ENCODE measurements at places on chromosomes 6 and 20.

DNA sequence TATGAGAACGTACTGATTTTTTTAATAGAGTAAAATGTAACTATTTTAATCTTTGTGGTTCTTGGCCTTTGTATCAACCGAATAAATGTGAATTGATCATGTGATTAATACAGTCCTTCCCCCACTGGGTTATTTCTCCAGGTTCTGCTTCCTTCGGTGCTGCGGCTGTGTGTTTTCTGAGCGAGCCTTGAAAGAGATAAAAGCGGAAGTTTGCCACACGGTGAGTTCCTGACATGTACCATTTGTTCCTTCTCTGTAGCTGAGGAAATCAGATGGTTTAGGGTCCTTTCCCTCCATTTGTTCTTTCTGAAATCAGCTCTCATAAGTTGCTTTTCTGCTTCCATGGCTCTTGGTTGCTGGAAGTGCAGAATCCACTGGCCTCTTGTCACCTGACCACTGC, 15.5 kb downstream of the RTF2 start:
- no peak for DNase-seq

DNA sequence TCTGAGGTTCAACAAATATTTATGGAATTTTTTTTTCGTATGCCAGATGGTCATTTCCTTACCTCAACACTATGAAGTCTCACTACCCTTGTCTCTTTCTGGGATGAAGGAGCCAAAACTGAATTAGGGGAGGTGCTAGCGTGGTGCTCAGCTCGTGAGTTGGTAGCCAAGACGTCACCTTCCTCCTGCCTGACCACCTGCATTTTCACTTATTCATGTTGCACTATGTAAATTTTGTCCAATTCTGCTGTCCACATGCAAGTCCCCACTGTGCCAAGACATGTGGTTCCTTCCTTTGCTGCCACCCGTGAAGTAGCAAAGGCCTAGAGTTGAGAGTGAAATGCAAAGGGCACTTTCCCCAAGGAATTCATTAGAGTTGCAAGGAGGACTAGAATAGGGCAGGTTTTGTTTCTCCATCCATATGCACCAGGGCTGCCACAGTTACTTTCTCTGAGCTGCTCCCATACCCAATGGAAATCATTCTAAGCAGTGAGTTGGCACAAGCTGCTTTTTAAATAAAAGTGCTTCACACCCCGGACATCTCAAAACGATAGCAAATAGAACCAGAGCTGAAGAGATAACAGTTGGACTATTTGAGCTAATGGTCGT, 591.3 kb upstream of the NOX3 start:
- no peak for DNase-seq

DNA sequence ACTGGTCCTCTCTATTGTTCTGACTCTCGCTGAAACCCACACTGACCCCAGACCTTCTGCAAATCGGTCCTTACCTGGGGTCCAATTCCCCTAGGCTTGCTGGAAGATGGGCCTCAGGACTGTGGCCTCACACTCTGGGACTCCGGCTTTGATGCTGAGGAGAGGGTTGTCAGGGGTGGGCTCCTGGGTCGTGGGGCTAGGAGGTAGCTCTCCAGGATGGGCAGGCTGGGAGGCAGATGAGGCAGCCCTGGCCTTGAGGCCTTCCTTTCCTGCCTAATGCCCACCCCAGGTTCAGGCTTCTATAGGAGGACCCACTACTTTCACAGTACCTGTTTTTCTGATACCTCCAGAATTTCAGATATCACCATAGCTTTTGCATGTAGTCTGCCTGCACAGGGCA, 21.4 kb downstream of the HLA-F start:
- no peak for DNase-seq

GRCh38 chr6:48378884-48379407, 267.9 kb upstream of the PTCHD4 start:
- DNase-seq, result no peak

DNA sequence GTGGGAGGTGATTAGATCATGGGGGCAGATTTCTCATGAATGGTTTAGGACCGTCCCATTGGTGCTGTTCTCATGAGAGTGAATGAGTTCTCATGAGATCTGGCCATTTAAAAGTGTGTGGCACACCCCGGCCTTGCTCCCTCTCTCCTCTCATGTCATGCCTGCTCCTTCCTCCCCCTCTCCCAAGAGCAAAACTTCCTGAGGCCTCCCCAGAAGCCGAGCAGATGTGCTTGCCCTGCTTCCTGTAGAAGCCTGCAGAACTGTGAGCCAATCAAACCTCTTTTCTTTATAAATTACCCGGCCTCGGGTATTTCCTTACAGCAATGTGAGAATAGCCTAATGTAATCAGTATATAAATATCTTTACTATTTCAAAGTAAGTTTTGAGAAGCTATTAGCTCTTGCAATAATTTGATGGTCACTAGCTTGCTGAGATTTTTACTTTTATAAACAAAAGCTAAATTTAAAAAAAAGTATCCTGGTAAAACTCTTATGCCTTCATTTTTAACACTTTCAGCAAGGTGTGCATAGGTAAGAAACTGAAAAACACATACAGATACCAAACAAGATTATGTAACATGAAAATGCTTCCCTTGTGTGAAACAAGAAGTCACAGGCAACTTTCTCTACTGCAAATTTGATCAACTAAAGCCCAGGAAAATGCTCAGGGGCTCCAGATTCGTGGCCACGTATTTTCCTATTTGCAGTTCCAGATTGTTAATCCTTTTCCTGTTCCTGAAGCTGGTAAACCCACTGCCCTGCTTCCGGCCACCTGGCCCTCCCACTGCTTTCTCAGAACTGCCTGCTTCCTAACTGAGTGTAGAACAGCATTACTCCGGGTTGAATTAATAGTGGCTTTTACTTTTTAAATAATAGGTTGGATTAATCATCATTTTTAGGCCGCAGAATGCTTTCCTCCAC, 395.1 kb upstream of the CNR1 start:
- DNase-seq, result no peak
